Right kidney (tissue), 9 donors: ENCODE measurements at places on chromosomes 4 and X.
A peak's percentile ranks its signal among the peaks of the same experiment; 100 is the strongest.

- DNase-seq = no peak
Observed at GRCh38 chr4:83664071-83664470, 128.2 kb downstream of the GPAT3 start.

GRCh38 chr4:8859550-8860095, 12.0 kb downstream of the HMX1 start:
- DNase-seq = peak; percentile 44

GRCh38 chr4:172815499-172816164, 353.0 kb upstream of the GALNT7 start:
- DNase-seq = no peak

GRCh38 chr4:143254491-143255226, 69.9 kb downstream of the USP38 start:
- no peak for DNase-seq

DNA sequence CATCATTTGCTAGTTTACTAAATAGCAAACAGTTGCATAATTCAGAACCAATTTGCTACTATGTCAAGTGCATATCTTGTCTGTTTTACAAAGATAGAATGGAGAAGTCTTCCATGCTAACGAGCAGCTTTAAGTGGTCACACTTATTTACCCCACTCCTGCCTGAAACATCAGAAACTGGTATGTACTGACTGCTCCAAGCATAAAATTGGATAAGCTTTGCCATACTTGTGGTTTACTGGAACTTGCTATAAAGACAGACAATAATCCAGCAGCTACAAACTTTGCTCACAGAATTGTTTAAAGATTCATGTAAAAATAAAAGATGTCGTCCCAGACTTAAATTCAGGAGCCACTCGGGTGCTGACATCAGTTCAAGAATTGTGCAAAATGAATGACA, 13.3 kb upstream of the CDKL2 start:
- DNase-seq = no peak

DNA sequence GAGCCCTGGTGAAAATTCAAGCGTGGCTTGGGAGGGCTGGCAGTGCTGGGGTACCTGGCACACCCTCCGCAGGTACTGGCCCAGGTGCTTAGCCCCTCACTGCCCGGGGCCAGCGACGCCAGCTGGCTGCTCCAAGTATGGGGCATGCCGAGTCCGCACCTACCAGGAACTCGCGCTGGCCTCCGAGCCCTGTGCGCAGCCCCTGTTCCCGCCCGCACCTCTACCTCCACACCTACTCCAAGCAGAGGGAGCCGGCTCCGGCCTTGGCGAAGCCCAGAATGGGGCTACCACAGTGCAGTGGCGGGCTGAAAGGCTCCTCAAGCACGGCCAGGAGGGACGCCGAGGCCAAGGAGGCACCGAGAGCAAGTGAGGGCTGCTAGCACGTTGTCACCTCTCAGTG, 14.9 kb upstream of the DHX15 start:
- no peak for DNase-seq

DNA sequence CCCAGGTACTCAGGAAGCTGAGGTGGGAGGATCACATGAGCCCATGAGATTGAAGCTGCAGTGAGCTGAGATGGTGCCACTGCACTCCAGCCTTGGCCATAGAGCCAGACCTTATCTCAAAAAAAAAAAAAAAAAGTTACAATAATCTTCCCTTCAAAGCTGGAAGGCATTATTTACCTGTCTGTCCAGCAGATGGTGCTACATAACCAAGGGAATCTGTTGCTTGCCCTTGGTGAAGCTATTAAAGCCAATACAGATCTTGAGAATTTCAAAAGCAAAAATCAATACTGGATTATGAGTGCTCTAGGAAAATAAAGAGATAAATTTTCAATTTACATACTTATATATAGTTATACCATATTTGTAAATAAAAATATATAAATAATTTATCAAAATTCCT, 25.9 kb downstream of the PKD2 start:
- no peak for DNase-seq

DNA sequence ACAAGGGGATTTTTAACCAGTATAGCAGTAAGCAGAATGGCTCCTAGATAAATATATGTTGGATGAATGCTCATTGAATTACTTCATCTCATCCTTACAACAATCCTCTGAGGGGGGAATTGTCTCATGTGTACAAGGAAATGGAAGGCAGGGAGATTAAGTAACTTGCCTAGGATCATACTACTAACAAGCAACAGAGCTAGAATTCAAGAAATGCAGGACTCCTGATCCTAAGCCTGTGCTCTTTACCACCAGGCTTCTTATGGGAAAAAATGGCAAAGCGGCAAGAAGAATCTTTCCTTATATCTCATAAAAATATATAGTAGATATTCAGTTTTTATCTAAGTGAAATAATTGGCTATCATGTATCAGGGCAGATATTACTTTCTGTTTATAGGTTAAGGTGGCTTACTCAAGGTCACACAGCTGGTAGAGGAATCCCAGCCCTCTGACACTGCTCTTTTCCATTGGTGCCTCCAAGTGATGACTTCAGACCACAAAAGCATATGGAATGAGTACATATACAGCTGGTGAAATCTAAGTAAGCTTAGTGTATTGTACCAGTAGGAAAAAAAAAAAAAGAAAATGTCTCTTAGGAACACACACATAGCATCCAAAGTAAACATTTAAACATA, 2.1 kb downstream of the ABHD18 start:
- no peak for DNase-seq

DNA sequence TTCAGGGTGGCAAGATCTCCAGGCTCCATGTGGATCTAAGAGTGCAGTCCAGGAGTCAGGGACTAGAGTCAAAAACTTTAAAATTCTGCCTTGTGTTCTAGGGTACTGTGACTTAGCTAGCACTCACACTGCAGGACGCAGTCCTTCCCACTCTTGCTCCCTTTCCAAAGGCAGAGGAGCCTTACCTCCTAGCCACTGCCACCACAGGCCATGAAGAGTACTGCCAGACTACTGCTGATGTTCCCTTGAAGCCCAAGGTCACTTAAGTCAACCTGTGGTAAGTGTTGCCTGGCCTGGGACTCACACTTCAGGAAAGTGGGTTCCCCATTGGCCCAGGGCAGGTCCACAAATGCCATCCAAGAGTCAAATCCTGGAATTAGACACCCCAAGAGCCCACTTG, 632.2 kb downstream of the PCDH19 start:
- DNase-seq = no peak

DNA sequence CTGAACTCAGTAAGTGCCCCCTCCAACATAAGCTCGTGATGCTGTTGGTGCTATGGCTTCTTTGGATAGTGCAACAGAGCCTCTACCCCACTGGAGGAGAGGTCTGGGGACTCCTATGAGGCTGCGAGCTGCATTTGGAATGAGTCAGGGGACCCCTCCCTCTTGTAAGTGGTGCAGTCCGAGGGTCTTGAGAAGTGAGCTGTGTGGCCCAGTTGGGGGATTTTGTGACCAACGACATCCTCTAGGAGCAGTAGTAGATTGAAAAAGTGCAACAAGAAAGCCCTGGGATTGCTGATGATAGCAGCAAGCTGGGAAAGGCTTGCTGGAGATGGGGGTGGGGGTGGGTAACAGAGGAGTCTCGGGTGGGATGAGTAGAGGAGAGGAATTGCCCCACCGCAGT, 3.1 kb downstream of the FRMPD3 start:
- DNase-seq = no peak

- DNase-seq = no peak
Observed at GRCh38 chrX:70444326-70444945, at the start of gene DLG3. DLG3 (plus strand) TSS chrX:70444835; CDS start chrX:70445202, 367 bp downstream.

DNA sequence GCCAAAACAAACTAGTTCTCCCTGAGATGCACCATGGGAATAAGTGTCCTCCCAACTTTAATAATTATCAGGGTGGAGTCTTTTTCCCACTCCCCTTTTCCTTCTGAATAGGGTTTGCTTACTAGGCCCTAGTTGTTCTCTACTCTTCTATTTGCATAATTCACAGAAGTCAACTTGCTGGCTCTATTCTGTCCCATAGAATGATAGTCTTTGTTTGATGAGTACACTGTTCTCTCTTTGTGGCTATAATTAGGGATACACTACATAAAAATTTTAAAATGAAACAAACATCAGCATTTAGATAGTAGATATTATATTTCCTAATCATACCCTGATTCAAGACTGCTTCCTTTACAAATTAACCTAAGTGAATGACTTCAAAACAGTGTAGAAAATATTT, 10.3 kb downstream of the PDHA2 start:
- DNase-seq = no peak

DNA sequence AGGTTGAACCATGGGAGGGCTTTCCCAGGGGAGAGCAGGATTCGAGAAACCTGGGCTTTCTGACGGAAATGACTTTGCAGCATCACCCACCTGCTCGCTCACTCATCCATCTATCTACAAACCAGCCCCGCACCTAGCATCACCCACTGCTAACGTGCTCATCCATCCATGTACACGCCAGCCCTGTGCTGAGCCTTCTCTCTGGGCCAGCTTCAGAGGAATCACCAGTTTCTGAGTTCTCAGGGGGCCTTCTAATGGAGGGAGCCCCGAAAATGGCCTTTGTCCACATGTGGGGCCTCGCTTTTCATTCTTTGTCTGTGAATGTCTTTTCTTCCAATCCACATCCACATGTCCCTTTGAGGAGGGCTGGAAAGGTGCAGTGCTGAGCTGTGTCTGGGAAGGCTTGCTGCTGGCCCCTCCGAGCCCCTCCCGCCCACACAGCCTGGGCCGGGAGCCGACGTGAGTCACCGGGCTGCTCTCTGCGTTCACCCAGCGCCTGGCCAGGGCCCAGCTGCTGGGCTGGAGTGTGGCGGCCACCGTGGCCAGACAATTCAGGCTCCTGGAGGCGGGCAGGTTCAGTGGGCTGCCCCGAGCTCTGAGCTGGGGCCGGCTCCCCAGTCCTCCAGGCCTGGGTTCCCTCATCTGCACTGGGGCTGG, 14.7 kb downstream of the SORCS2 start:
- no peak for DNase-seq

- DNase-seq = no peak
Observed at GRCh38 chr4:182394181-182394580, 151.0 kb downstream of the TENM3 start.

DNA sequence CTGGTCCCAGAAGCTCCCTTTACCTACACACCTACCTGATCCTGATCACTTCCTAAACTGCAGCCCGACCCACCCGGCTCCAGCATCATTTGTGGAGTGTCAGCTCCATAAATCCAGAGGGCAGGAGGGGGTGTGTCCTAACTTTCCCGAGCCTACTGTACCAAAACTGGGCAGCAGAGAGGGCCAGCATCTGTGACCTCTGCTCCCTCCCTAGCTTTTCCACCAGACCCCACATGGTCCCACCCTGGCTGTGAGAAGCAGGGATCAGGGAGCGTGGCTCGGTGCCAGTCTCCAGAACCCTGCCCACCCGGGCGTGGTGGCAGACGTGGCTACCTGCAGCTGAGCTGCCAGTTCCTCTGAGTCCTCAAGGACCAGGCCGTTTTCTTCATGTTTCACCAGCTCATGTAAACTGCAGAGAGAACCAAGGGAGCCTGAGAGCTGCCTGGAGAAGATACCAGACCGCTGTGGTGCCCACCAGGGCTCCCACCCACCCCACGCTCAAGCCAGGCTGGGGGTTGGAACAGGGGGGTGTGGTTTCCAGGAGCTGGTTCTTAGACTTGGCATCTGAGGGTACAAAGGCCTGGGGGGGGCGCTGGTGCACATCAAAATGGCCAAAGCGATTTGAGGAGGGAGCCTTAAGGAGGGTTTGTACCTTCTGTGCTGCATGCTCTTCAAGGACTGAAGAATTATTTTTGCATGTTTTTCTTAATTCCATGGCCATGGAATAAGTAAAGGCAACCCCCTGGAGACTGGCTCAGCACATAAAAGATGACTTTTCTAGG, 76.7 kb upstream of the DRD5 start:
- DNase-seq = no peak

GRCh38 chr4:124754681-124755080, 42.1 kb upstream of the ANKRD50 start:
- no peak for DNase-seq

DNA sequence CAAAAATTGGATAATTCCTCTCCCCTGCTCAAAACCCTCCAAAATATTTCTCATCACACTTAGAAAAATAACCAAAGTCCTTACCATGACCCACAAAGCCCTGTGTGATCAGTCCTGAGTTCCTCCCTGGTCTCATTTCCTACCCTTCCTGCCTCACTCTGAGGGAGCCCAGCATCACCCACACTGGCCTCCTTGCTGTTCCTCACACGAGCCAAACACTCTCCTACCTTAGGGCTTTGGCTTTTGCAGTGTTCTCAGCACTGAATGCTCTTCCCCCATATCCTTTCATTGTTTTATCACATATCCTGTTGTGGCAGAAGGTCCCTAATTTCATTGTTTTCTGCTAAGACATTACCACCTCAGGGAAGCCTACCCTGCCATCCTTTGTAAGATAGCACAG, 12.2 kb downstream of the MGAT4D start:
- no peak for DNase-seq
